Activated T-helper 1 cell treated with anti-CD3 and anti-CD28 coated beads, Interleukin-12 subunit alpha, Interleukin-12 subunit beta, Interleukin-2, Interleukin-4 antibody, amounts not matched to agents 30 ng/mL and 10 ng/mL and 1 ng/mL, durations not matched to agents 14 hours and 24 hours and 36 hours (primary cell): ENCODE measurements at places on chromosomes 2 and 18. TPM values are rescaled to one million over a fixed set of nuclear protein-coding genes. Genes with fewer than 3 reads are reported as not detected.

The MC2R gene
- not detected in 2 replicates for total RNA-seq

The FOXD4L1 gene
- 0.32 and 0.39 TPM in 2 replicates for total RNA-seq

GRCh38 chr2:46072101-46072820 is 224.9 kb upstream of the EPAS1 start:
- DNase-seq: no peak
- H3K27ac ChIP-seq: no peak overlapping the region
- peaks cover 19% of the 10 kb centered on the region for H3K4me1 ChIP-seq
- no peak overlapping the region for H3K4me3 ChIP-seq
- no peaks in the 10 kb centered on the region for H3K27me3 ChIP-seq
- no peaks in the 10 kb centered on the region for H3K36me3 ChIP-seq

GRCh38 chr2:88639865-88640264 is 12.6 kb upstream of the EIF2AK3 start:
- H3K4me3 ChIP-seq: peak overlapping the region; percentile 53
- peak overlapping the region; percentile 90 for H3K27ac ChIP-seq
- no peak for DNase-seq
- H3K36me3 ChIP-seq: peaks cover 12% of the 10 kb centered on the region
- H3K4me1 ChIP-seq: peaks cover 74% of the 10 kb centered on the region

DNA sequence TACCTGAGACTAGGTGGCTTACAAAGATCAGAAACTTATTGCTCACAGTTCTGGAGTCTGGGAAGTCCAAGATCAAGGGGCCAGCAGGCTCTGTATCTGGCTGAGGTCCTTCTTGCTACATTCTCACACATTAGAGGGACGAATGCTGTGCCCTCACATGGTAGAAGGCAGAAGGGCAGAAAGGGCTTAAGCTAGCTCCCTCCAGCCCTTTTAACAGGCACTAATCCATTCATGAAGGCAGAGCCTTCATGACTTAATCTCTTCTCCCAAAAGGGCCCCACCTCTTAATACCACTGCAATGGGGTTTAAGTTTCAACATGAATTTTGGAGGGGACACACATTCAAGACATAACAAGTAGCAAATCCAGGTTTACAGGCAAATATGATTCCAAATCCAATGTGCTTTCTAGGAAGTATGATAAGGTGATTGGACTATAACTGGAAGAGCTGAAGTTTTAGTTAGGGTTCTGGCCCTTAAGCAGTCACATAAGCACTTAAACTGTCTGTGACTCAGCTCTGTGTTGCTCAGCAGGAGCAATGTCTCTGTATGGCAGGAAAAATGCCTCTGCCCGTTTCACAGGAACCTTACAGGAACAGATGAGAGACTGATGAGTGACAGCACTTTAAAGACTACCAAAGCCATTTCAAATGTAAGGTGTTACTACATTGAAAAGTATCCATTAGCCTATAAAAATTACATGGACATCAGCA is 119.6 kb upstream of the PTPRM start:
- H3K27me3 ChIP-seq: no peaks in the 10 kb centered on the region
- H3K27ac ChIP-seq: no peak overlapping the region
- no peak overlapping the region for H3K4me3 ChIP-seq
- no peak for DNase-seq

DNA sequence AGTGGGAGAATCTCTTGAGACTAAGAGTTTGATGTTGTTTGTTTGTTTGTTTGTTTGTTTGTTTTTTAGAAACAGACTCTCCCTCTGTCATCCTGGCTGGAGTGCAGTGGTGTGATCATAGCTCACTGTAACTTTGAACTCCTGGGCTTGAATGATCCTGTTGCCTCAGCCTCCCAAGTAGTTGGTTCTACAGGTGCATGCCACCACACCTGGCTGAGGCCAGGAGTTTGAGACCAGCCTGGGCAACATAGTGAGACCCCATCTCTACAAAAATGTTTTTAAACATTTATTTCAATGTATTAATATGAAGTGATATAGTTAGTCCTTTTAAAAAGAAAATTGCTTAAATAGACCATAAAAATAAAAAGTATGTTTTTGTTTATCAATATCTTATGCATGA is 35.6 kb downstream of the MAP3K19 start:
- peaks cover 4% of the 10 kb centered on the region for H3K27me3 ChIP-seq
- no peak for DNase-seq
- H3K4me1 ChIP-seq: no peaks in the 10 kb centered on the region
- H3K4me3 ChIP-seq: no peak overlapping the region
- no peak overlapping the region for H3K27ac ChIP-seq
- no peaks in the 10 kb centered on the region for H3K36me3 ChIP-seq

- H3K27me3 ChIP-seq: peaks cover 4% of the 10 kb centered on the region
- H3K27ac ChIP-seq: no peak overlapping the region
- no peaks in the 10 kb centered on the region for H3K36me3 ChIP-seq
- H3K4me1 ChIP-seq: no peaks in the 10 kb centered on the region
- H3K4me3 ChIP-seq: no peak overlapping the region
- DNase-seq: no peak
Measured at GRCh38 chr2:237404413-237404812, 9.6 kb downstream of the COL6A3 start.

GRCh38 chr2:21836261-21836660 is 712.5 kb downstream of the TDRD15 start:
- no peaks in the 10 kb centered on the region for H3K27me3 ChIP-seq
- H3K36me3 ChIP-seq: no peaks in the 10 kb centered on the region
- no peaks in the 10 kb centered on the region for H3K4me1 ChIP-seq
- no peak overlapping the region for H3K4me3 ChIP-seq
- no peak overlapping the region for H3K27ac ChIP-seq

GRCh38 chr2:98317214-98317613 is 29.0 kb upstream of the CNGA3 start:
- no peaks in the 10 kb centered on the region for H3K36me3 ChIP-seq
- H3K27ac ChIP-seq: no peak overlapping the region
- H3K4me1 ChIP-seq: no peaks in the 10 kb centered on the region
- no peak overlapping the region for H3K4me3 ChIP-seq
- DNase-seq: no peak
- H3K27me3 ChIP-seq: no peaks in the 10 kb centered on the region

- H3K27me3 ChIP-seq: no peaks in the 10 kb centered on the region
- peaks cover 66% of the 10 kb centered on the region for H3K4me1 ChIP-seq
- peaks cover 12% of the 10 kb centered on the region for H3K36me3 ChIP-seq
- H3K27ac ChIP-seq: peak overlapping the region; percentile 49
- peak overlapping the region; percentile 25 for H3K4me3 ChIP-seq
Measured at GRCh38 chr2:148658807-148659722, 14.5 kb downstream of the EPC2 start.
